ENCODE measurements at places on chromosomes 5 and 9.

- no peak for DNase-seq
Observed at GRCh38 chr9:81312346-81312745, 377.0 kb downstream of the TLE1 start.

DNA sequence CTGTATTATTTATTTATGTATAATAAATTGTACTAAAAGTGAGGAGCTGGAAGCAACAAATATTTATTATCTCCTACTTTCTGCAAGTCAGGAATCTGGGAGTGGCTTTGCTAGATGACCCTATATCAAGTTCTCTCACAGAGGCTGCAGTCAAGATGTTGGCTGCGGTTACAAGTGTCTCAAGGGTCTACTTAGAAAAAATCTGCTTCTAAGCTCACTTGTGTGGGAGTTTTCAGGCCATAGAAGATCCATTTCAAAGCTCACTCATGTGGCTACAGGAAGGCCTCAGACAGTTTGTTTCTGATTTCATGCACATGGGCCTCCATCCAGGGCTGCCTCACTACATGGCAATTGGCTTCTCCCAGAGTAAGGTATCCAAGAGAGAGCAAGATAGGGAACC is 551.1 kb downstream of the CAAP1 start:
- DNase-seq = no peak

DNA sequence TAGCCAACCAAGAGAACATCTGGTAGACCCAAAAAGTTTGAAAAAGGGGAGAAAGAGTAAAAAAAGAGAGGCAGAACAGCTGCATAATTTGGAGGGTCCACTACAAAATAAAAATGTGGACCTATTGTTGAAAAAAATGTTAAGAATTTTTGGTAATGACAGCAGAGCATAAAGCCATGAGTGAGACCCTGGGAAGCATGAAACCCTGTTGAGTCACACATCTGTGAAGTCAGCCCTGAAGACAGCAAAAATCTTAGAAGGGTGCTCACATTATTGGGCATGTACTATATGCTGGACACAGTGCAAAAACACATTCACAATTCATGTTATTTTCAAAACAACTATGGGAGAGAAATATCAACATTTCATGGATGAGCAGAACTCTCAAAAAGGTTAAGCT is 56.4 kb upstream of the LIFR start:
- DNase-seq = no peak

DNA sequence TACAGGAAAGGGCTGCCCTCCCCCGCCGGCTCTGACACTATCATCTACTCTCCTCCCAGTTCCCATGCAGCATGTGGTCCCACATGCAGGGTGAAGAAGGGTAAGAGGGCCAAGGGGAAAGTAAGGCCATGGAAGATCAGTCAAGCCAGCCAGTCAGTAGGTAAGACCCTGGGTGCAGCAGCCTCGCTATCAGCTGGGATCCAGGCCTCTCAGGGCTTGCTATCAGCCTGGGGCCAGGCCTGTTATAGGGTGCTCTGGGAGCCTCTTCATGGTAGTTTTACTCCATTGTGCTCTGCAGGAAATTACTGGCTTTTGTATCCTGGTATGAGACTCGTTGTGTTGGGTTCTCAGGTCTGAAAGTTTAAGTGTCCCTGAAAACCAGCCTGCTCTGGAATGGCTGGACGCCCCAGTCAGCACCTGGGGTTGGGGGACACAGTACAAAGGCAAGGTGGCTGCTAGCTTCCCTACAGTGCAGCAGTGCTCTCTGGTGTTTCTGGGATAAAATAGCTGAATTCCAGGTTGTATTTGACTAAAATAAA is 21.4 kb downstream of the SLC22A4 start:
- no peak for DNase-seq

- DNase-seq = no peak
Observed at GRCh38 chr5:107099506-107099905, 571.2 kb downstream of the EFNA5 start.

DNA sequence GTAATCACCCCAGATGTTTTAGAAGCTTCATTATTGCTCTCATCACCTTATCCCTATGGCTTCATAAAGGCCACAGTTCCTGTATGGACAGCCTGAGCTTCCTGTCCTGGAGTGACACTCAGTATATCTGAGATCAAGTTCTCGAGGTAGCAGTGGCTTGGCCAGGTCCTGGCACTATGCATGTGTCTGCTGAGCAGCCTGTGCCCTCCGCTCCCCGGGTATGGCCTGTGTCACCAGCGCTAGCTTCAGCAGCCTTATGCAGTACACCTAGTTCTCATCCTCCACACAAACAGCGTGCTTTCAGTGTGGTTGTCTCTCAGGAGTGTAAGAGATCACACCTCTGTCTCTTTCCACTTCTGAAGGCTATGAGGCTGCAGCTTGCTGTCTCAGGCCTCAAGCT is 514.7 kb downstream of the DIRAS2 start:
- DNase-seq = no peak

GRCh38 chr5:67672636-67673035 is 476.0 kb upstream of the CD180 start:
- no peak for DNase-seq

DNA sequence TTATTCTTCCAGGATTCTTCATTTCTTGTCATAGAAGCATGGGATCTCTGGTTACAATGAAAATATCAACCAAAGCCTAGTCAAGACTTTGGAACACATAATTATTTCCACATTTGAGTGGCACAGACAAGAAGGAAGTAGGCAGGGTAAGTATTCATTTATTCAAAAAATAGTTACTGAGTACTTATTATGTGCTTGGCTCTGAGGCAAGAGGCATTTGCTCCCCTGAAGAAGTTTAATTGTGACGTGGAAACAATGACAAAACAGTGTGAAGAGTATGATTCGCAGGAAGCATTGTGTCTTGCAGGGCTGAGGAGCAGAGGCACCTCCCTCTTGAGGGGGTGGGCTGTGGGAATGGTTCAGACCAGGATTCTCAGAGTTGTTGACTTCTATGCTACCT is 45.0 kb upstream of the TNFSF15 start:
- DNase-seq = no peak

DNA sequence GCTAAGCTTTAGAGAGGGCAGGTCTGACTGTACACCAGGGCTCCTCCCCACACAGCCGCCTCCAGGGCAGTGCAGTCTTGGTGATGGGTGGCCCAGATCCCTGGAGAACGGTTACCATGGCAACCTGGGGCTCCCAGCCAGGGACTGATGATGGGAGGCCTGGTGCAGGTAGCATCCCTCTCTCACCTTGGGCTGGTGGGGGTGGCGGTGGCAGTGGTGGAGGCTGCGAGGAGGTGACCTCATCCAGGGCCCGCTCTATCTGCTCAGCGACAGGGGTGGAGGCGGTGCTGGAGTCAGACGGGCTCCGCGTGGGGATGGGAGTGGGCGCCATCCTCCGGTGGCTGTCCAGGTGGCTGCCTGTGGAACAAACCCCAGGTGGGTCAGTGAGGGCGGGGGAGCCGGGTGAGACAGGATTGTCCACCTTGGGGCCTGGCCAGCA is 12.3 kb downstream of the PRR7 start:
- DNase-seq = no peak

DNA sequence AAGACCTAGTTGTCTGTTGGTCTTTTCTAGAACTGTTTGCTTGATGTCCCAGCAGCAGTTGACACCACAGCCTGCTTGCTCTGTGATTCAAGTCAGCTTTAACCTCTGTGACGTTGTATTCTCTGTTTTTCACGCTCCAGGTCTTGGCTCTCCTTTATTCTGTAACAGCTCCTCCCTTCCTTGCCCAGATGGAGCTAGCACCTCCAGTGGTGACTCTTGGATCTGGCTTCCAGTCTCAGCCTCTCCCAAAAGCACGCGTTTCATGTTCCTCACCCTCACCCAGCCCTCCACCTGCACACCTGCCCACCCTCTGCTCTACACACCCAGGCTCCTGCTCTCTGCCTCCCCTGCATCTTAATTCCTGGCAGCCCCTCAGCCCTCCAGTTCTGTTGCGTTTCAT is 50.6 kb downstream of the DMRT1 start:
- no peak for DNase-seq

GRCh38 chr9:98479967-98480847 is 224.8 kb upstream of the TBC1D2 start:
- no peak for DNase-seq

- no peak for DNase-seq
Observed at GRCh38 chr5:1103093-1103492, 8.8 kb downstream of the SLC12A7 start.

GRCh38 chr9:21974343-21974721 is 19.9 kb downstream of the CDKN2A start:
- DNase-seq = no peak

- DNase-seq = no peak
Observed at GRCh38 chr9:131260751-131261452, 15.4 kb downstream of the FAM78A start.

DNA sequence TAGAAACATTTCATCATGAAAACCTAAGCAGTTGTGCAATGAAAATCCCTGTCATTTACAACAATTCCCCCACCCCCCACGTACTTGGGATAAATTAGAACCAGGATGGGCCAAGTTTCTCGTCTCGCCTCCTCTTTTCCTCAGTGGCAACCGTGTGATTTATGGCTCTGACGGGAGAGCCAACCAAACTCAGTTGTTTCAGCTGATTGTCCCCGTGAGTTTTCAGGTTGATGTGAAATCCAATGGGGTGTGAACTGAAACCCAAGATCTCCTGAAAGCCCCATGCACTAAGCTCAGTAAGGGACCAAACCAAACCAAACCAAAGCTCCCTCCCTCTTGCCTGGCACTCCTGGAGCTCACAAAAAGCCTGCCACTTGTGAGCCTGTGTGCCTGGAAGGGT is 138.7 kb upstream of the SLC24A2 start:
- no peak for DNase-seq

DNA sequence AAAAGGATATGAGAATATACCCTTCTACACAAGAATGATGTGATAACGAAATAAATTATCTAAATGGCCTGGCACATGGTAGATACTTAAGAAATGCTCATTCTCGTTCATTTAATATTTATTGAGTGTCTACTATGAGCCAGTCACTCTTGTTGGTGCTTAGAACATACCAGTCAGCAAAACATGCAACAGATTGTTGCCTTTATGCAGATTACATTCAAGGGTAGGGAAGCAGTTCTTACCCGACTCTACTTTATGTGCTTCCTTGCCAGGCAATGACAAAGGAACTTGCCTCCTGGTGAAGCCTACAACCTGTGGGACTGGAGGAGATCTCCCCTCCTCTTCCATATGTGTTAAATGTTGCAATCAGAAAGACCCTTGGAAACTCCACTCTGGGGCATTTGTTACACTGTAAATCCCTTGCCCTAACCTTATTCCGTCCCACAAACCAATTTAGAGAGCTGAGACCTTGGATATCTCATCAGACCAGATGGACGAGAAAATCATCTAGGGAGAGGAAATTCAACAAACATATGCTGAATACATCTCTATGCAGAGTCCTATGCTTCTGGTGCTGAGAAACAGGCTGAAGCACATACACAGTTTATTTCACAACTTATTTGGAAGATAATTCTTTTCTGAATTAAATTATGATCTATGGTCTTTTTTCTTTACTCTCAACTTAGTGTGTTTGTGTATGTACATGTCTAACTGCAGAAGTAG is 128.1 kb upstream of the TRIM32 start:
- no peak for DNase-seq

GRCh38 chr9:107378006-107378405 is 94.9 kb downstream of the RAD23B start:
- DNase-seq = no peak

- no peak for DNase-seq
Observed at GRCh38 chr9:14399756-14400657, 86.1 kb upstream of the NFIB start.

GRCh38 chr9:133153227-133154096 is 10.3 kb downstream of the GBGT1 start:
- no peak for DNase-seq

DNA sequence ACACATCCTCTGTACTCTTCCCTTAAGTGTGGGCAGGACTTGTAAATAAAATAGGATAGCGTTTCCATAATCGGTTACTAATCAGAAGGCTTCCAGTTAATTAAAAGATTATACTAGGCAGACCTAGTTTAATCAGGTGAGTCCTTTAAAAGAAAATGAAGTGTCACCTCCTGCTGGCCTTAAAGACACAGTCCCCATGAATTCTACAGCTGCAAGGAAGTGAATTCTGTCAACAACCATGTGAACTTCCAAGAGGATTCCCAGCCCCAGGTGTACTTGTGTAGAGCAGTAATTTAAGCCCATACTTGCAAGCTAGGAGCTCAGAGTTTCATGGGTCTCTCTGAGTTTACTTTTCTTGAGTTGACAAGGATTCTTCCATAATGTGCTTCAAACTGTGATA is 918.3 kb downstream of the DTWD2 start:
- DNase-seq = no peak

- no peak for DNase-seq
Observed at GRCh38 chr5:111454198-111454622, 58.1 kb downstream of the STARD4 start.

DNA sequence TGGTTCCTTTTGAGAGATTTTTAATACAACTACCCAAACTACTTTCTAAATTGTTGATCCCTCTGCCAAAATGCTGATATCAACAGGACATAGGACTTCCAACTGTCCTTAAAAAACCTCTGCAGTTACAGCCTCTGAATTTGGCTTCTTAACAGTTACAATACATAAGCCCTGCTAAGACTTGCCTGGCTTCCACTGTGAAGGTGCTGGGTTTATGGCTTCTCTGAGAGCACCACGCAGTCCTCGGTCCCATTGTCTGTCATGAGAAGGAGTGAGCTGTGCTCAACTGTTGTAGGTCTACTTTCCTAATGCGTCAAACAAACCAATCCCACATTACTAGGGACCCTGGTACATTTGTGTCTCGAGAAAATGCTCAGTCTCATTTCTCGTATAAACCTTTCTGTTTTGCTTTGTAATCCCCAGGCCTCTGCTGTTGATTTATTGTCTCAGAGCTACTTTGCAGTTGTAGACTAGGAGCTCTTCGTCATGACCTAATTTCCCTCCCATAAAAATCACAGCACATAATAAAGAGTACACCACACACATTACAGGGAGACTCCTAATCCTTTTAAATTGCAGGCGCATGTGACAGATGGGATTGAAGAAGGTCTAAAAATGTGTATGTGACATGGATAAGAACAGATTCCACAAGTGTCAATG is 274.9 kb downstream of the NR3C1 start:
- DNase-seq = no peak

GRCh38 chr5:54148067-54148845 is 162.1 kb downstream of the ARL15 start:
- DNase-seq = no peak

- no peak for DNase-seq
Observed at GRCh38 chr5:55908804-55909203, 57.6 kb downstream of the IL31RA start.

- DNase-seq = no peak
Observed at GRCh38 chr5:10556289-10556807, 7.5 kb upstream of the ANKRD33B start.

DNA sequence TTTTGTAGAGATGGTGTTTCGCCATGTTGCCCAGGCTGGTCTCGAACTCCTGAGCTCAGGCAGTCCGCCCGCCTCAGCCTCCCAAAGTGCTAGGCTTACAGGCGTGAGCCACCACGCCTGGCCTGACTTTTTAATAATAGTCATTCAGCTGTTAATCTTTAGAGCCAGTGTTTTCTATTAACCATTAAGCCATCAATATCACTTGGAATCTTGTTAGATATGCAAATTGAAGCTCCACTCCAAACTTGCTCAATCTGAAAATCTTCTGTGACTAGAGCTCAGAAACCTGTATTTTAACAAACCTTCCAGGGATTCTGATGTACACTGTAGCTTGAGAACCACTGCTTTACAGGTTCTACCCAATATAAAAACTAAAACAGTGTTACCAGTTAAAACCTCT is 113.5 kb downstream of the CDC42SE2 start:
- DNase-seq = no peak

Measured in activated T-cell treated with anti-CD3 and anti-CD28 coated beads, Interleukin-2, amount 50 U/mL, for 48 hours (primary cell).